ENCODE measurements at places on chromosomes 1 and 21. TPM values are rescaled to one million over a fixed set of nuclear protein-coding genes. Genes with fewer than 3 reads are reported as not detected.
A peak's percentile ranks its signal among the peaks of the same experiment; 100 is the strongest.

PTGS2 gene
- total RNA-seq, result 1.7 TPM

GBP6 gene
- total RNA-seq, result not detected

PROK1 gene
- not detected for total RNA-seq

DNA sequence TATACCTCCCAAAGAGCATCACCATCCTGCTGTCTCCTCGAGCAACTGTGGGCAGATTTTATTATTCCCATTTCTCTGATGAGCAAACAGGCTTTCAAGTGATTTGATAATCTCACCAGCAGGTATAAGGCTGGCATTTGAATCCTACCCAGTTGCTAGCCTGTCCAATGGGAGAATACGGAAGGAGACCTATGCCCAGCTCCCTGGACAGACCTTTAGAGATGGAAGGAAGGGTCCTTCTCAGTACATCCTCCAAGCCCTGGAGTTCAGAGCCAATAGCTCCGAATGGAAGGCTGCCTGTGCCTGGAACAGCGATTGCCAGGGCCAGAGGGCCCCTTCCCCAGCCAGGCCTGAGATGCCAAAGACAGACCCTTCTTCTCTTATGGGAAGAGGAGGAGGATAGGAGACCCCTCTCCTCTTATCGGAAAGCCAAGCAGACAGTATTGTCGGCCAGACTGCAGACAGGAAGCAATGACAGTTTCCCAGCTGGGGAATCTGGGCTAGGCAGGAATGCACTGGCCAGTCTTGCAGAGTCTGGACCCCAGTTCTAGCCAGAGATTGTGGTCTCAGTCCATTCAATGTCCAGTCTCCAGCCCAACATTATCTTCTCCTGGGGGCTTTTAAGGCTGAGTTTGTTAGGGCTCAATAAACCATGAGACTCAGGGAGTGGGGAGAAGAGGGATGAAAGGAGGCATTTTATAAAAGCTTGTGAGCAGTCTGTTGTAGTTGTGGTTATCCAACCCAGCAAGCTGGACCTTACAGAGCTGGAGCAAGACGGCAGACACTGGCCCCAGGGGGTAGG lies 2.0 kb downstream of the IFFO2 start:
- DNase-seq, result peak; percentile 40

- no peak for DNase-seq
Measured at GRCh38 chr1:15941044-15941840, 34.7 kb downstream of the ZBTB17 start.

- no peak for DNase-seq
Measured at GRCh38 chr21:14987370-14988170, 77.2 kb downstream of the NRIP1 start.

GRCh38 chr1:218817071-218817470 lies 356.6 kb upstream of the LYPLAL1 start:
- no peak for DNase-seq

DNA sequence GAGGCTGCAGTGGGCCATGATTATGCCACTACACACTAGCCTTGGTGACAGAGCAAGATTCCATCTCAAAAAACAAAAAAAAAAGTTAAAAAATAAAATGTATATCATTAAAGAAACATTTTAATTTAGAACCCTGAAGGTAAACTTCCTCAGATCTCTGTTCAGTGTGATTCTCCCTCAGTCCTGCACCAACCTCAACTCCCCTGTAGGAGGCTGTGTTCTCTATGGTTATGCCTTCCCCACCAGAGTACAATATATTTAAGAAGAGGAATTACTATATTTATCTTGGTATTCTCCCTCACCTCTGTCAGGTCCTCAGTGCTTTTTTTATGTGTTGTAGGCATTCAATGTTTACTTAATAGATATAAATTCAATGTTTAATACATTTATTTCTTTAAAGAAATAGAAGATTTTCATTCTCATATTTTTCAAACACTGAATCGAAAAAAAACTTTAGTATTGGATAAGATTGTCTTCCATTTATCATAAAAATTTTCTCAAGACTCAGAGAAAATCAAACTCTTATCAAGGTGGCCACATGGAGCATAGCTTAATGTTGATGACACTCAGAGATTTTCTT lies 4.8 kb upstream of the LRRC8B start:
- DNase-seq, result peak; percentile 53

GRCh38 chr1:207077470-207078377 lies 10.9 kb upstream of the C4BPB start:
- peak; percentile 51 for DNase-seq

DNA sequence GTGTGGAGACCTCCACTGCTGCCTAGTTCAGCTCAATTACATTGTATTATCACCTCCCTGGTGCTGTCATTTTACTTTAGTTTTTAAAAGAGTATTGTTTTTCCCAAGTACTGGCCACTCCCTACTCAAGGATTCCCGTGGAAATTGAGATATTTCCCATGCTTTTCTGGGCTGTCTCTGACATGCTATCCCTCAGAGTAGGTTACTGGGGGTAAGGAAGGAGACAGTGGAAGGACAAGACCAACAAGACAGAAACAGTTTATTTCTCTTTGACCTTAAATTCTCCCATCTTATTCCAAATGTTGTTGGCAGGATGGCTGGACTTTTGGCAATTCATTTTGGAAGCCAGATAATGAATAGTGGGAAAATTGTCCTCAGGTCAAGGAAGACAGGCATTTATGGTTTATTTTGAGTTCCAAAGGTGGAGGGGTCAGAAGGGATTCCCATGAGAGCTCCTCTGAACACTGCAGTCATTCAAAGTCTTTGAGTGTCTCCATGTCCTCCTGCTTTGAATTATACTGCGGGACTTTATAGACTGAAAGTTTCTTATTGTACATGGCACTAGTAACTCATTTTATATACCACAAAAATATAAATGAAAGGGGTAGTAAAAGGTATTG lies 20.3 kb downstream of the RGS5 start:
- DNase-seq, result no peak

DNA sequence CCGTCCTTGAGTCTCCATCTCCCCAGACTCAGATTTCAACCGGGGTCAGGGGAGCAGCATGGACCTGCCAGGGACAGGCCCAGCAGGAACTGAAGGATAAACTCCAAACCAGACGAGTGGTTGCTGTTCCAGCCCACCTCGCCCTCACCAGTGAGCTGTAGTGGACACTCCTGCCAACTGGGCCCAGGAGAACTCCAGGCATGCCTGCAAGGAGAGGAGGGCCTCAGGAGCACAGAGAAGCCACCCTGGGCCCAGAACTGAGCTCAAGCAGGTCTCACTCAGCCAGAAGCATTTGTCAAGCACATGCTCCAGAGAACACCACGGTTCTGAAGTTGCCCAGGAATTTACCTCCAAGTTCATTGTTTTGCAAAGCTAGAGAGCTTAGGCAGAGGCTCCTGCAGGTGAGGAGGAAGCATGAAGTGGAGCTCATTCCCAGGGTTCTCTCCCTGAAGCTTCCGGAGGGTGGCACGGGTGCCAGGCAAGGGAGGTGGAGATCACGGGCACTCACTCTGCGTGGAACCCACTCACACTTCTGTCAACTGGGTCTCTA lies 61.0 kb downstream of the MATN1 start:
- peak; percentile 51 for DNase-seq

GRCh38 chr1:197180252-197180878 lies 33.9 kb upstream of the ASPM start:
- no peak for DNase-seq

Measured in H7 (cell line).